ENCODE measurements at places on chromosomes 13 and 19.

DNA sequence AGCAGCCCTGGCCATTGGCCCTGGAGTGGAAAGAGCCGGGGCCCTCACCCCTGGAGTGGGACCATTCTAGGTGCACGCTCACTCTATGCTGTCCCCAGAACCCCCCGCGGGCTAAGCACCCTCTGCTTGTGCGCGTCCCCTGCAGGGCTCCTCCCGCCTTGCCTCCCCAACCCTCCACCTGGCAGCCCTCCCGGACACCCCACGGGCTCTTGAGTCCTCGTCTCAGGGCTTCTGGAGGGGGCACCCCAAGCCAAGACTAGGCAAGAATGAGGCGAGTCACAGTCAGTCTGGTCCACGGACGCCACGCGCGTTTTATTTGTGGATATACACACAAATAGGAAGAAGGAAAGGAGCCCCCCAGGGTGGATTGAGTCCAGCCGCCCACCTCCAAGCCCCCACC, 7.0 kb upstream of the TMEM161A start:
- DNase-seq = no peak

GRCh38 chr19:9799162-9799561, 19.7 kb downstream of the FBXL12 start:
- no peak for DNase-seq

GRCh38 chr13:48624858-48625257, 28.9 kb upstream of the CYSLTR2 start:
- DNase-seq = no peak

GRCh38 chr19:20661150-20661819, at the start of gene ZNF626:
TSS of gene ZNF626 (minus strand) at chr19:20661571. CDS start at chr19:20661446, 125 bp downstream.
- peak; percentile 73 for DNase-seq

DNA sequence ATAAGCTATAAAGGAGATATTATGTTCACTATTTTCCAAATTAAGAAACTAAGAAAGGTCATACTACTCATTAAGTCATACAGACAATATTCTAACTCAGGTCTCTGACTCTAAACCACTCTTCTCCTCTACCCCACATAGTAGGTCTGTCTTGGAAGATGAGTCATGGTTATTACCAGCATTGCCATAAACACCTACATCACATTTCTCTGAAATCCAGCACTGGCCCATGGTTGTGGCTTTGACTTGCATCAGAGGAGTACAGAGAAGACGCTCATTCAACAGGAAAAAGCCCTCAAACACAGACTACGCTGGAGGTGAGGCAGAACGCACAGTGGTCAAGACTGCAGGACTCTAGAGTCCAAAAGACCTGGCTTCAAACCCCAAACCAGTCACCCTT, 476.8 kb downstream of the COG6 start:
- DNase-seq = no peak

GRCh38 chr13:66154976-66155375, 1075.2 kb downstream of the PCDH9 start:
- DNase-seq = no peak

GRCh38 chr19:18551631-18552030, 6.0 kb upstream of the KXD1 start:
- DNase-seq = no peak

GRCh38 chr13:51727634-51728274, 76.2 kb downstream of the DHRS12 start:
- no peak for DNase-seq

DNA sequence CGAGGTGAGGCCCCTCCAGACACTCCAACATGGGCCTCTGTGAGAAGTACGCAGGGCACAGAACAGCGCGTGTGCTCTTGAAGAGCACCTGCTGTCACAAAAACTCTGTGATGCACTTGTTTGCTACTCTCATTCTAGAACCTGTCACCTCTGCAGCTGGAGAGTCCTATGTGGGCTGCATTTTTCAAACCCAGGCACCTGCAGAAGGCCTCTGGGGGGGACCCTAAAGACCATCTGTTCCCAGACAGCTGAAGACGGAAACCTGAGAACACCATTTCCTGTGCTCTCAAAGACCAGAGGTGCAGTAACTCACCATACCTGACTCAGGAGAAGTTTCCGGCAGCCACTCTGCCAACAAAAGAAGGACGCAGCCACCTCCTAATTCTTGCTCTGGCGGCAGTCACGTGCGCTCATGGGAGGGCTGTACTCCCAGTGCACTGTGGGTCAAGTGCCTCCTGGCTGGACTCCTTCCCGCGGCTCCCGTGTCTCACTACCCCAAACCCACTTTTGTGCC, 28.1 kb downstream of the RANBP3 start:
- peak; percentile 64 for DNase-seq

GRCh38 chr13:101970341-101970740, 431.5 kb downstream of the FGF14 start:
- DNase-seq = no peak

Measured in NCI-H2107 (cell line).